Vagina (tissue), 2 donors: ENCODE measurements at places on chromosomes 4 and X.
A peak's percentile ranks its signal among the peaks of the same experiment; 100 is the strongest.

- H3K4me3 ChIP-seq = no peak overlapping the region
- H3K27ac ChIP-seq = no peak overlapping the region
- no peaks in the 10 kb centered on the region for H3K27me3 ChIP-seq
Observed at GRCh38 chr4:25531272-25531671, 124.4 kb upstream of the SLC34A2 start.

DNA sequence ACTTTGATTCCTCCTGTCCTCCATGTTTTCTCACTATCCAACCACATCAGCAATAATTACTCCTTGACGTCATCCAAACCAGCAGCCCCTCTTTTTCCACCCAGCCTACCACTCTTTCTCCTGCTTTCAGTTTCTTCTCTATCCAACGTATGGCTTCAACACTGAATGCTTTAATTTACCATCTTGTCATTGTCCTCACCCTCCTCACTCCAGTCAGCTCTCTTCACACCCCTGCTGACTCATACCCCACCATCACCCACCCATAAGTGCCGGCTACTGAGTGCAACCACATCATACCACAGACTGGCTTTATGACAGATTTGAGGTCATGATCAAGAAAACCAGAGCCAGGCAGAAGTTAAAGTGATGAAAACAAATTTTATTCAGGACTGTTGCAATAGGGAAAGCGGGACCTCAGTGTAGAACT lies 9.8 kb upstream of the ANXA5 start:
- no peak overlapping the region for H3K4me3 ChIP-seq
- H3K27ac ChIP-seq = no peak overlapping the region
- H3K27me3 ChIP-seq = no peaks in the 10 kb centered on the region
- no peaks in the 10 kb centered on the region for H3K36me3 ChIP-seq

GRCh38 chrX:46715530-46715929 lies 43.4 kb downstream of the SLC9A7 start:
- H3K4me1 ChIP-seq = no peaks in the 10 kb centered on the region
- no peak overlapping the region for H3K4me3 ChIP-seq
- no peaks in the 10 kb centered on the region for H3K36me3 ChIP-seq
- H3K27ac ChIP-seq = no peak overlapping the region

DNA sequence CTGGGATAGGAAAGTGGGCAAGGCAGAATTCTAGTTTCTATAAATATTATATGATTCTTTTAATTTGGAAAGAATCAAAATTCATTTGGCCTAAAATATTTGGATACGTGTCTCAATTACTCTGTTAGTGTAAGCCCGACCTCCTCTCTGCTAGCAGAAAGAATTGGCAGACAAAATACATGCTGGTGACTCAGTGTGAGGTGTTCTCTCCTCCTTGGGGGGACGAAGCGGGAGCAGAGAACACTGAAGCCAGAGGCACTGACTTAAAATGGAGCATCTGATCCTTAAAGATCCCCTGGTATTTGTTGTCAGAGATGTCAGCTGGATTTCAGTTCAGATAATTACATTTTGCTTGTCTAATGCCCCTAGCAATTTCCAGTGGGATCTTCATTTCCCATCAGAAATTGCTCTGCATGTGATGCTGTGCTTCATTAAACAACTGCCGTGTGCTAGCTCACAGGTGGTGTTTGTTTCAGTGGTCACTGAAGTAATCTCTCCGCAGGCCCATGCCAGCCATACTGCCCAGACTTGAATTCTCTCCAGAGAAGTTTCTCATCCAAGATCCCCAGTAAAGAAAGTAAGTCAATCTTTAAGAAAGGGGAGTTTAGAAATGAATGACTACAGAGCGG lies 188.7 kb upstream of the TLL1 start:
- DNase-seq = no peak
- no peaks in the 10 kb centered on the region for H3K27me3 ChIP-seq
- H3K4me3 ChIP-seq = no peak overlapping the region
- no peaks in the 10 kb centered on the region for H3K36me3 ChIP-seq
- H3K27ac ChIP-seq = no peak overlapping the region
- no peaks in the 10 kb centered on the region for H3K4me1 ChIP-seq

DNA sequence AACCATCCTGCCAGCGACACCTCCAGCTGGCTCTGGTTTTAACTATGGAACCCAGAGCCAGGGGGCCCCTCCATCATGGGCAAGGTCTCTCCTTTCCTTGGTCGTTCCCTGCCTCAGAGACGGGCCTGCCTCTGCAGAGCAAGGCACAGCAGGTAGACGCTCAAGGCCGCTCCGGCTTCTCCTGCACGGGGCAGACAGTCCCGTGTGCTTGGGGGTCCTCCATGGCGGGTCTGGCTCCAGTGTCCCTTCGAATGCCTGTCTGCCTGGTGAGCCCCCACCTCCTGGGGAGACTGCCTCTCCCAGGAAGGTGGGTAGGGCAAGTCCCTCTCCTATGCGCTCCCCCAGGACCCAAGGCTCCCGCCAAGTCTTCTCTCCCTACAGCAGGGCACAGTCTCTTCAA lies 71.5 kb downstream of the ACOX3 start:
- no peaks in the 10 kb centered on the region for H3K27me3 ChIP-seq
- H3K4me3 ChIP-seq = no peak overlapping the region
- DNase-seq = no peak
- no peaks in the 10 kb centered on the region for H3K4me1 ChIP-seq
- peaks cover 20% of the 10 kb centered on the region for H3K36me3 ChIP-seq
- H3K27ac ChIP-seq = no peak overlapping the region

- peaks cover 14% of the 10 kb centered on the region for H3K4me1 ChIP-seq
- no peaks in the 10 kb centered on the region for H3K27me3 ChIP-seq
- no peak overlapping the region for H3K27ac ChIP-seq
- H3K4me3 ChIP-seq = no peak overlapping the region
- no peaks in the 10 kb centered on the region for H3K36me3 ChIP-seq
- no peak for DNase-seq
Observed at GRCh38 chr4:3826247-3827172, 60.3 kb downstream of the ADRA2C start.

- H3K36me3 ChIP-seq = no peaks in the 10 kb centered on the region
- no peak overlapping the region for H3K27ac ChIP-seq
- H3K4me1 ChIP-seq = no peaks in the 10 kb centered on the region
- DNase-seq = no peak
- no peaks in the 10 kb centered on the region for H3K27me3 ChIP-seq
- no peak overlapping the region for H3K4me3 ChIP-seq
Observed at GRCh38 chrX:123822965-123823364, 36.9 kb upstream of the XIAP start.

DNA sequence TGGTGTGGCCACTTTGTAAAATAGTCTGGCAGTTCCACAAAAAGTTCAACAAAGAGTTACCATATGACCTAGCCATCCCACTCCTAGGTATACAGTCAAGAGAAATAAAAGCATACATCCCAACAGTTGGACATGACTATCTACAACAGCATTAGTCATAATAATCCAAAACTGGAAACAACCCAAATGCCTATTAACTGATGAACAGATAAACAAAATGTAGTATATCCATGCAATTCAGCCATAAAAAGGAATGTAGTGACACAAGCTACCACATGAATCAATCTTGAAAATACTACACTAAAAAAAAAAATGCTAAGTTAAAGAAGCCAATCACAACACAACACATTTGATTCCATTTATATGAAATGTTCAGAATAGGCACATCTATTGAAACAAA lies 16.1 kb downstream of the MED14 start:
- no peak overlapping the region for H3K4me3 ChIP-seq
- no peak for DNase-seq
- no peaks in the 10 kb centered on the region for H3K27me3 ChIP-seq
- H3K4me1 ChIP-seq = no peaks in the 10 kb centered on the region

DNA sequence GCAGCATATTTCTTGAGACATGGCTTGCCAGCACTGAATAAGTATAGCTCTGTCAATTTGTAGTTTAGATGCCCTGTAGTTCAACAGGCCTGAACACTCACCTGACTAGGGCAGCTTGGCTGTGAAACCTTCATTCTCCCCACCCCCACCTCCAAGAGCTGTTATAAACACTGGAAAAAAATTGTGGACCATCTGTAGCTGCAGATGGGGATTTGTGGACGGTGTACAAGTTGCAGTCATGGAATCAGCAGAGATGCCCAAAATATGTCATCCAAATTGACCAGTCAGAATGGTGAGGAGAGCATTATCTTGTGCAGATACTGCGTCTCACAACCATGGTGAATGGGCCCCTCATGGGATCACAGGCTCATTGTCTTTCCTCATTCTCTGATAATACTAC lies 76.2 kb upstream of the PAQR3 start:
- no peak for DNase-seq
- H3K36me3 ChIP-seq = no peaks in the 10 kb centered on the region
- no peak overlapping the region for H3K27ac ChIP-seq
- H3K4me3 ChIP-seq = no peak overlapping the region

DNA sequence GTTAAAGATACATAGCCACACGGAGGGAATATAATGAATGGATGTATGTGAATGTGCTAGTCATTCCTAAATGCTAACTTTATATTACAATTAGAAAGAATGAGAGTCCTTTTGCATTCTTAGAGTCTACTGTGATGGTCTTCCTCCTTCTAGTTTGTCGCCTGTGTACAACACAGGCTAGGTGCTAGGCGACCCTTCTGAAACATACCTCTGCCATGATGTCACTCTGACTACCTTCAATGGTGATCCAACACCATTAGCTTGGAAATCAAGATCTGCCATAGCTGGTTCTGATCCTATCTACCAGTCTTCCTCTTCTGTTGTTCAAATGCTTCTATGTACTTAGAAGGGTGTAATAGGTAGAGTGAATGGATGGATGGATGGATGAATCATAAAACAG lies 151.2 kb downstream of the MGST2 start:
- peak overlapping the region; percentile 65 for H3K27ac ChIP-seq
- H3K27me3 ChIP-seq = no peaks in the 10 kb centered on the region
- peaks cover 17% of the 10 kb centered on the region for H3K4me1 ChIP-seq
- H3K36me3 ChIP-seq = no peaks in the 10 kb centered on the region

GRCh38 chr4:123398066-123398852 lies 1.7 kb downstream of the SPRY1 start:
- H3K36me3 ChIP-seq = peaks cover 10% of the 10 kb centered on the region
- peak overlapping the region; percentile 84 for H3K4me3 ChIP-seq
- peaks cover 28% of the 10 kb centered on the region for H3K4me1 ChIP-seq
- H3K27me3 ChIP-seq = no peaks in the 10 kb centered on the region

DNA sequence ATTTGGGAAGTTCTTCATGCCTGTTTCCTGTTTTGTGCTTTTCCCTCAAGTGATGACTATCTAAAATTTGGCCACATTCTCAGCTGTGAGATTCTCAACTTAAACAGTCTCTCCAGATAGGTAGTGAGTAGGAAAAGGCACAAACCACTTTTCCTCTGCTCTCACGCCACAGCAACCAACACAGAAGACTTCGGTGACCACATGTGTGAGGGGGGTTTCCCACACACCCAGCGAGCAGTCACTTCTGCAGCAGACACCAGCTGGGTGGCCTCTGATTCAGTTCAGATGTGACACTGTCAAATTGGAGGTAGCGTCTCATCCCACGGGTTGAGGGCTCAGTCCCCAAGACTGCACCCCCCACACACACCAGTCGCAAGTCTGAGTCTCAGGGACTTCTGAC lies 25.1 kb upstream of the CLDN34 start:
- no peaks in the 10 kb centered on the region for H3K36me3 ChIP-seq
- H3K4me3 ChIP-seq = no peak overlapping the region
- no peaks in the 10 kb centered on the region for H3K27me3 ChIP-seq
- no peak overlapping the region for H3K27ac ChIP-seq
- no peaks in the 10 kb centered on the region for H3K4me1 ChIP-seq

DNA sequence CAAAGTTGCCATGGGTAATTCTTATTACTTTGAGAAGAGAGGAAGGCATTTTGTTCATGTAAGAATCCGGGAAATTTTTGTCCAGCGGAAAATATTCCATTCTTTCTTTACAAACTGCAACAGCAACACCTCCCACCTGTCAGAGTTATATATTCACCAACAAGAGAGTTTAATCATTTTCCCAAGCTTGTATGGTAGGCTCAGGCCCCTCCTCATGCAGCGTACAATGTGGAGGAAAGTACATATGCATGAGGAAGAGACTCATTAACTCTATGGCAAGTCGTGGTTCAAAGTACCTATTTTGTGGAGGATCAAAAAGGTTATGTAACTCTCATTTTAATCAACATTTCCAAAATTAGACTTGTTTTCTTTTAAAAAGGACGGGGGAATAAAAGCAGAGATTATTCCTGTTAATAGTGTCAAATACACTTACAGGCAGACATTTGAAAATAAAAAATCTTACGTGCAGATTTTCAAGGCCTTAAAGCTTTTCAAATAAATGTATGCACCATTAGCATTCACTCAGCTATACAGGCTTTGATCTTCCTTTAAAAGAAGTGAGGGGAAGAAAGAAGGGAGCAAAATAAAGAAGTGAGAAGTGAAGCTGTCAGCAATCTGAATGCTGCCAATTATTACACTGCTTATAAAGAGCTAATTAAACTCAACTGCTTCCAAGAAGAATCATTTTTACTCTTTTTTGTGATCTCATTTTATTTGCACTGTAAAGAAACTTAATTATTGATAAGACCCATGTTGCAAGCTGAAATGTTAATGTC lies 204.8 kb downstream of the FAT4 start:
- no peak overlapping the region for H3K27ac ChIP-seq
- no peaks in the 10 kb centered on the region for H3K4me1 ChIP-seq

- H3K27ac ChIP-seq = no peak overlapping the region
- no peaks in the 10 kb centered on the region for H3K27me3 ChIP-seq
- no peaks in the 10 kb centered on the region for H3K36me3 ChIP-seq
Observed at GRCh38 chrX:11557120-11557519, 108.6 kb downstream of the ARHGAP6 start.

DNA sequence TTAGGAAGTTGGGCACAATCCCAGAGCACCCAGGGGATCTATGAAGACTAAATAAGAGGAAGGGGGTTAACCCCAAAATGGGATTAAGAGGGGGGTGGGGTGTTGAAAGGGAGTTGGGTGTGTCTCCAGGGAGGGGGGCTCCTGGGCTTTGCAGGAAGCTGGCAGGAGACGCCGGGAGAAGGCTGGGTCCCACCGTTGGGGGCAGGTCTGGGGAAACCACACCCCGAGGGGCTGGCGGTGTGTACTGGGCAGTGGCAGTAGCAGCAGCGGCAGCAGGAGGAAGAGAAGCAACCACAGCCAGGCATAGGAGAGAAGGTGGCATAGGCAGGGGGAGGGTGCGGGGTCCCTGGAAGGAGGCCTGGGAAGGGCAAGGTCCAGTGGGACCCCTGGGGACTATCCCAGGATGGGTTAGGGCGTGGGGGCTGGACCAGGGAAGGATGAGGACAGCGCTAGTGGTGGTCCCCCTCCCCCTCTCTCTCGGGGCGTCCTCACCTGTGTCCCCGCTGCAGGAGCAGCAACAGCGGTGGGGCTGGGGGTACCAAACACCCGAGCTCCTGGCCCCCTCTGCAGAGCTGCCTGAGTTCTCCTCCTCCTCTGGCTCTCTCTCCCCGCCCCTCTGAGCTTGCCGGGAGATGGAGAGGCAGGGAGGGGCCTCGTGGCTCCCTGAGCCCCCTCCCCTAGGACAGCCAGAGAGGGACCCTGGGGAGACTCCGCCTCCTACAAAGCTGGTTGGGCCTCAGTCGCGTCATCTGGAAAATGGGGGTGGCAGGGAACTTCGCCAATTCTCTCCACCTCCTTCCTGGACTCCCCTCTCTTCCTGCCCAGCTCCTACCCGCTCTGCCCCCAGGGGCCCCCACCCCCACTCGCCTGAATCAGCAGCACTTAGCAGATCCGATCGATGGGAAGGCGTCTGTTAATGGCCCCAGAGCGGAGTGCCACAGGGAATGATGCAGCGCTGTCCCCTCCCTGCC lies at the start of gene KCND1:
KCND1 (minus strand) TSS at position 596 of the 971 bp plus-strand sequence. CDS start 1,573 bp downstream, outside the sequence.
- H3K4me1 ChIP-seq = peaks cover 8% of the 10 kb centered on the region
- no peak for DNase-seq
- H3K4me3 ChIP-seq = peak within 1 kb of the TSS; percentile 35
- peak within 1 kb of the TSS; percentile 54 for H3K27ac ChIP-seq
- H3K36me3 ChIP-seq = no peaks in the 10 kb centered on the region

- H3K27me3 ChIP-seq = no peaks in the 10 kb centered on the region
- no peaks in the 10 kb centered on the region for H3K4me1 ChIP-seq
- no peak overlapping the region for H3K4me3 ChIP-seq
- H3K27ac ChIP-seq = no peak overlapping the region
Observed at GRCh38 chr4:153365003-153365402, 20.5 kb downstream of the MND1 start.
